ENCODE measurements at places on chromosomes 1 and 21. TPM values are rescaled to one million over a fixed set of nuclear protein-coding genes. Genes with fewer than 3 reads are reported as not detected.

The CLSTN1 gene
- 107 TPM for total RNA-seq

The TSSK3 gene
- 3.5 TPM for total RNA-seq

The MTARC1 gene
- total RNA-seq = not detected

The GPR3 gene
- not detected for total RNA-seq

The CAPZA1 gene
- total RNA-seq = 149 TPM

Measured in CD4-positive, alpha-beta memory T cell (primary cell).